ENCODE measurements at places on chromosomes 6 and 20.

GRCh38 chr6:13716225-13716954 is 4.8 kb upstream of the RANBP9 start:
- no peak for DNase-seq

DNA sequence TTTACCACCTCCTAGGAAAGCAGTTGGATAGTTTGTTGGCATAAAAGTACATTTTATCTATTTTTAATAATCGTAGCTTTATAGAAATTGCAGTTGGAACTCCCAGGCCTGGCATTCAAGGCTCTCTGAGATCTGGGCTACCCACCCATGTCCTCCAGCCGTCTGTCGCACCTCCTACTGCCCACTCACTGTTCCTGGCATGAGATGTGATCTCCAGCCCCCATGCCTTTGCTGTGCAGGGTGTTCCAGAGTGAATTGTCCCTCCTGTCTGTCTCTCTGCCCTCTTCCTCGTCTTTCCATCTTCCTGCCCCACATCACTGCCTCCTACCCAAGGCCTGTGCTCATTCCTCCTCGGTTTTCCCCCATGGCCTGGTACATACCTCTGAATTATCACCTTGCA is 50.7 kb downstream of the PTPN1 start:
- no peak for DNase-seq

- no peak for DNase-seq
These were observed 239.2 kb upstream of the DEFB112 start for GRCh38 chr6:50288881-50289280.

- DNase-seq = no peak
These were observed 85.1 kb upstream of the PTPN1 start for GRCh38 chr20:50425076-50425475.

Data from stimulated activated CD4-positive, alpha-beta T cell treated with anti-CD3 and anti-CD28 coated beads, Interleukin-15, amount 100 ng/mL, for 1 hour (primary cell).